ENCODE measurements at places on chromosomes 3 and 15.
A peak's percentile ranks its signal among the peaks of the same experiment; 100 is the strongest.

GRCh38 chr15:75032395-75032794 lies 9.0 kb downstream of the PPCDC start:
- DNase-seq = peak; percentile 4

DNA sequence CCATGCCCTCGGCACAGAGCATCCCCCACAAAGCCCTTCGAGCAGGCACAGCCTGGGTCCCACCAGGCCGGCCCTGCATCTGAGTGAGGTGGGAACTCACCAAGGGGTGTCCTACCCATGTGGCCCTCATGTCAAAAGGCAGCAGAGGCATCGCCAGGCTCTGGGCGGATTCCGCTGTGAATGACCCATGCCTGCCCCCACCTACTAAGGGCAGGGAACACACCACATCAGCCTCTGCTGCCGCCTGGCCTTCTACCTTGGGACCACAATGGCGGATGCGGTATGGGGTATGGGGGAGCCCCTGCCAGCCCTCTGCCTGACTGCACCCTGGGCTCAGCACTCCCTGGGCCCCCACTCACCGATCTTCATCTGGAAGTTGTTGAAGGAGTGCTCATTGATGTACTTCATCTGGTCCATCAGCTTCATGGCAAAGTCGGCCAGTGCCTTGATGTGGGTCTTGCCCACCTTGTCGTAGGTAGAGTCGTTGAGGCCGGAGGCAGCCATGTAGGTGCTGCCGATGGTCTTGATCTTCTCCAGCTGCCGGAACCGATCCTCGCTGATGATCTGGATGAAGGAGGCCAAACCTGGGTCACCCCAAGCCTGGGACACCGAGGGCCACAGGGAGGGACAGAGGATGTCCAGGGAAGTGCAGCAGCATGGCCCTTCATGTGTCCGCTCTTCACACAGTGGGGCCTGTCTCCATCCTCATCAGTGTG lies 87.8 kb downstream of the SEC22A start:
- no peak for DNase-seq

- DNase-seq = no peak
Observed at GRCh38 chr15:93809516-93809915, 421.8 kb upstream of the MCTP2 start.

- no peak for DNase-seq
Observed at GRCh38 chr3:100423611-100424010, 22.3 kb downstream of the LNP1 start.

Measured in NCI-H1436 (cell line).